ENCODE measurements at places on chromosomes 7 and 10.

DNA sequence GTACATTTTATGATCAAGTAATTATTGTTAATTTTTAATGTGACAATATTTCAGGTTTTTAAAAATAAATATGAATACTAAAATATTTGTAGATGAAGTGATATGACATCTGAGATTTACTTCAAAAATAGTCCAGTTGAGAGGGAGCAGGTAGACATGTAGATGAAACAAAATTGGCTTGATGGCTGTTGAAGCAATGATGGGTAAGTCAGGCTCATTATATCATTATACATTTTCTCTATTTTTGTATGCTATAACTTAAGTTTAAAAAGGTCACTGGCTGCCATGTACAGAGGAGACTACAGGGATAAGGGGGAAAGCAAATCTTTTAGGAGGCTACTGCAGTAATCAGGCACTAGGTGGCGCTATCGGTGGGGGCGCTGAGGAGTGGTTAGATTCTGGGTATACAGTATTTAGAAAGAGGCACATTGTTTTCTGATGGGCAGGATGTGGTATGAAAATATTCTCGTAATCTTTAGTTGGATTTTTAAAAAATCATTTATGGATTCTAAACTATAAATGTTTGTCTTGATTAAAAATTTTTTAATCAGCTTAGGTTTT, 189.8 kb upstream of the IMMP2L start:
- peak; percentile 37 for DNase-seq

DNA sequence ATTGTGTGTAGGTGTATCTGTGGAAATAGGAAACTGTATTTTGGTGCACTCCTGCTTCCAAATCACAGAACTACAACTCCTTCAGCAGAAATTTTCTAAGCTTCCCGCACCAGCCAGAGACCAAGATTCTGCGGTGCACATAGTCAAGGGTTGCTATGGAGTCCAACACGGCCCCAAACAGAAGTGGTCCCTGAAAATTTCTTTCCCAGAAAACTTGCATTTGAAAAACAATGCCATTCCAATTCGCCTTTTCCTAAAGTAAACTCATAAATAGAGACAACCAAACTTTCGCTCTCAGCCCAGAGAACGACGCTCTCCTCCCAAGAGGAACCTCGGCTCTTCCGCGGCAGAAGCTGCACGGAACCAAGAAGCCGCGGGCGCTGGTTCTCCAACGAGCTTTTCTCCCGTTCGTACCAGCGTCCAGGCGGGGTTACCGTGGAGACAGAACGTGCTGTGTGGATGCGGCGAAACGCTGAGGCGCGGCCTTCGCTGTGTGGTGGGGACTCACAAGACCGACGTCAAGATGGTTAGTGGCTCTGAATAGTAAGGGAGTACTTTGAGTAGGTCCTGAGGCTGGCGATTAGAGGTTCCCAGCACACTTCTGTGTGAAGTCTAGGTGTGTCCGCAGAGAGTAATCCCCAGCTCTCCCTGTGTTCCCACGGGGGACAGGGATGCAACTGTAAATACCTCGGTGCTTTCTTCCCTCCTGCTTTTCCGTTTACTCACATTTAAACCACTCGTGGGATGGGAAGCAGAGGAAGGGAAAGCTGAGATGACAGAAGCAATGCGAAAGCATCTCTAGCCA, 24.0 kb upstream of the ZC3HAV1 start:
- DNase-seq: peak; percentile 73

DNA sequence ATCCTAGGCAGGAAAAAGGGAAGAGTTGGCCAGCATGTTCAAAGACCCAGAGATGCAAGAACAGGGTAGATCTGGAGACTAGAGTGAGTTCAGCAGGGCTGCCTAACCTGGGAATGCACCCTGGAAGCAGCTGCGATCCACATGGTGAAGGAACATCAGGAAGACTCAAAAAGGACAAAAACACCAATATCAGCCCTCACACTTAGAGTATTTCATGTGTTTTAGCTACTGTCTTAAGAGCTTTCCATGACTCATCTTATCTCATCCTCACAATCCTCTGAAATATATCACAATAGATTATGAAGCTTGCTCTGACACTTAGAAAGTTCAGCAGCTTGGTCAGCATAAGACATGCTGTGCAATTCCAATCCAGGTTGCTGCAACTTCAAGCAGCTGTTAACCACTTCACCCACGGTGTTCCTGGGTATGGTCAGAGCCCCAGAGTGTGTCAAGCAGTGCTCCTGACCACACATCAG, 380.9 kb downstream of the PARD3 start:
- DNase-seq: no peak

- DNase-seq: no peak
Measured at GRCh38 chr10:28807760-28808613, 130.7 kb downstream of the BAMBI start.

DNA sequence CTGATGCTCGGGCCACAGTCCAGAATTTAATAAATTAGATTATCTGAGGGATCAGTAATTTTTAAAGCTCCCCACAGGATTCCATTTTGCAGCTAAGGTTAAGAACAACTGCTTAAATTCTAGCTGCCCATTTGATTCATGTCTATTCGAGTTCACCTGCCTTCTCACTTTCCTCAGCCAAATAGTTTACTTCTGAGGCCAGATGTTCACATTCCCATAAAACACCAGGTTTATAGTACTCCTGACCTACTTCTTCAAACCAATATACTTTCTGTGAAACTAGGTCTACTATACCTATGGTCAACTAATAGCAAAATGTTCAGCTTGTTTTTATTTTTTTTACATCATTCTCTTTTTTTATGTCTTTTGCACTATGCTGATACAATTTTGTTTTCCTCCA, 86.3 kb downstream of the GPR158 start:
- no peak for DNase-seq

- DNase-seq: no peak
Measured at GRCh38 chr10:84820596-84820995, 492.2 kb downstream of the CCSER2 start.

DNA sequence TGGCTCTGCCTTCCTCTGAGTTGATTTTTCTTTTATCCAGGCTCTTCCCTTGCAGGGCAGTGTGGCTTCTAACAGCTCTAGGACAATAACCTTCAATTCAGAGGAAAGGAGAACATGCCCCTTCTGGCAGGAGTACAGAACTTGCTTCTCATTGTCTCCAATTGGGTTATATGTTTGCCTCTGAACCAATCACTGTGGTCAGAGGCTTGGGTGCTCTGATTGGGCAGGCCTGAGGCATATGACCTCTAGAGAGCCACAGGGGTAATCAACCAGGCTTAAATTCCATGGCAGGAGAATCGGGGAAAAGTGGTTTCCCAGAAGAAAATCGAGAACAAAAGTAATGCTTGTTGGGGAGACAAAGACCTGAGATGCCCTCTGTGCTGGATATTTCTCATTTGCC, 240.0 kb downstream of the REEP3 start:
- DNase-seq: no peak

Data from NCI-H1417 treated with DMSO at 0.1 percent for 48 hours (cell line).